ENCODE measurements at places on chromosomes 13 and 19.
A peak's percentile ranks its signal among the peaks of the same experiment; 100 is the strongest.

DNA sequence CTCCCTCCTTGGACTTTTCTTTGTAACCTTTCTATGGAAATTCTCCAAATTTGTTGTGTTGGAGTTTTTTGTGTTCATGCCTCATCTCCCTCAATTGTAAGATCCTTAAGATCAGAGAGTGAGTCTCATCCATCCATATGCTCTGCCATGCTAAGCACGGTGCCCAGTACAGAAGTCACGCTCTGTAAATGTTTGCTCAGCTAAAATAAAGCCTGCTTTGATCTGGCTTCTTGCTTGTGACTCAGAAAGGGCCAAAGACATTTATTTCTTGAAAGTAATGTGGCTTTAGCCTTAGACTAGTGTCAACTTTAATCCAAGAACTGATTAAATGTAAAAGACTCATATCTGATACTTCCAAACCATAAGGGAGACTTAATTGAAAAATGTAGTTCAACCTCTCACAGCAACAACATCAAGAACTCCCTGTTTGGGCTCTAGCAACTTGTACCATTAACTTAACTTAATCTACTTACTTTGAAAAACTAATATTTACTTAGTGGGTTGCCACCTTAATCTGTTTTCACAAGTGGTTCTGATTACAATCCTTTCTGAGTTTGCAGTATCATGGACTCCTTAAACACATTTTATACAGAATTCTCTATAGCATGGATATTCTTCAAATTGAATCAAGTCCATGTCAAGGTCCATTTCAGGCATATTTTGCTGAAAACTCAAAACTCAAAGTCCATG lies 100.2 kb downstream of the KL start:
- DNase-seq = no peak

GRCh38 chr13:34153428-34154180 lies 335.7 kb downstream of the RFC3 start:
- no peak for DNase-seq

DNA sequence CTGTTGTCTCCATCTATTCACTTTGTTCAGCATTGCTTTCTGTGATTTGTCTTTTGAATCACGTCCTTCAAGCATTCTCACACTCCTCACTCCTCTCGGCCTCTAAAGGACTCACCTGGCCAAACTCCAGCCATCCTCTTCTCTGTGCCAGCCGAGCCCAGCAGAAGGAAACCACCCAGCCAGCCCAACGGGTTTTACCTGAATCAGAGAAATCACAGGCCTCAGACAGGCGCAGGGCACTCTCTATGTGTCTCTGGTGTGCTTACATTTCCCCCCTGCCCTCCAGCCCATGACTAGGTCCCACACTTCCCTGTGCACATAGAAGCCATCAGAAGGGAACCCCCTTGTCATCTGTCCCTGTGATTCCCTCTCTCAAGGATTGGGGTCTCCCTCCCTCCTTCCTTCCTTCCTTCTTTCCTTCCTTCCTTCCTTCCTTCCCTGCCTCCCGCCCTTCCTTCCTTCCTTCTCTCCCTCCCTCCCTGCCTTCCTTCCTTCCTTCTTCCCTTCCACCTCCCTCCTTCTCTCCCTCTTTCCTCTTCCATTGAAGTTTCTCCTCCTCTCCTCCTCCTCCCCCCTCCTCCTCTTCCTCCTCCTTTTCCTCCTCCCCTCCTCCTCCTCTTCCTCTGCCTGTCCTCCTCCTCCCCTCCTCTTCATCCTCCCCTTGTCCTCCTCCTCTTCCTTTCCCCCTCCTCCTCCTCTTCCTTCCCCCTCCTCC lies 8.8 kb upstream of the ZNF541 start:
- DNase-seq = no peak

DNA sequence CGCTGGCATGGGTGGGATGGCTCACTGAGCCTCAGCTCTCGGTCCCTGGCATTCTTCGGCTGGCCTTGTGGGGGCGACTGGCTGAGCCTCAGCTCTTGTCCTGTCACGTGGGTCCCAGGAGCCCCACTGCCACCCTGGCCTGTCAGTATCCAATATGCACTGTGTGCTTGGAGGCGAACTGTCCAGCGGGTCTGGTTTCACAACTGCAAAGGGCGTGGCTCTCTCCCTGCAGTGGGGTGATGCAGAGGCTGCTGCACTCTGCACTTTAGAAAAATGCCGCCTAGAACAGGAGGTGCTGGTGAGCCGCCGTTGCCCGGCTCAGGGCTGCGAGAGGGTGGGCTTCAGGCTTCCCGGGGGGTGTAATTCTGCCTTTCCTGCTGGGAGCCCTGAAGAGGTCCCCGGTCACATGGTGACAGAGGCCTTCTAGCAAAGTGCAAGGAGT lies 17.0 kb upstream of the TMEM255B start:
- no peak for DNase-seq

DNA sequence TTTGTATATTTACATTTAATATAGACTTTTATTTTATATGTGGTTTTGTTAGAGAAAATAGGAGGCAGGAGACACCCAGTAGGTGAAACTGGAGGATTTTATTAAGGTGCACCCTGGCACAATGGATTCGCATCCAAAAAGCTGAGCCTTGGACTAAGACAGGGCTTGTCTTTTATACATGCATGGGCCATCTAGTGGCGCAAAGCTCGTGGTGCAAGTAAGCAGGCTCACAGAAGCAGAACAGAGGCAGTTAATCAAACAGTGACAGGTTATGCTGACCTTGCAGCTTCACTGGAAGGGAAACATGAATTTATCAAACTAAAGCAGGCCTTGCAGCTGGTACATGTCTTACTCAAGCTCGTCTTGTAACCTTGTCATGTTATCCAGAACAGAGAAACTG lies 58.8 kb upstream of the ZNF681 start:
- DNase-seq = no peak

GRCh38 chr19:38736036-38736412 lies 8.2 kb downstream of the CAPN12 start:
- DNase-seq = peak; percentile 37

DNA sequence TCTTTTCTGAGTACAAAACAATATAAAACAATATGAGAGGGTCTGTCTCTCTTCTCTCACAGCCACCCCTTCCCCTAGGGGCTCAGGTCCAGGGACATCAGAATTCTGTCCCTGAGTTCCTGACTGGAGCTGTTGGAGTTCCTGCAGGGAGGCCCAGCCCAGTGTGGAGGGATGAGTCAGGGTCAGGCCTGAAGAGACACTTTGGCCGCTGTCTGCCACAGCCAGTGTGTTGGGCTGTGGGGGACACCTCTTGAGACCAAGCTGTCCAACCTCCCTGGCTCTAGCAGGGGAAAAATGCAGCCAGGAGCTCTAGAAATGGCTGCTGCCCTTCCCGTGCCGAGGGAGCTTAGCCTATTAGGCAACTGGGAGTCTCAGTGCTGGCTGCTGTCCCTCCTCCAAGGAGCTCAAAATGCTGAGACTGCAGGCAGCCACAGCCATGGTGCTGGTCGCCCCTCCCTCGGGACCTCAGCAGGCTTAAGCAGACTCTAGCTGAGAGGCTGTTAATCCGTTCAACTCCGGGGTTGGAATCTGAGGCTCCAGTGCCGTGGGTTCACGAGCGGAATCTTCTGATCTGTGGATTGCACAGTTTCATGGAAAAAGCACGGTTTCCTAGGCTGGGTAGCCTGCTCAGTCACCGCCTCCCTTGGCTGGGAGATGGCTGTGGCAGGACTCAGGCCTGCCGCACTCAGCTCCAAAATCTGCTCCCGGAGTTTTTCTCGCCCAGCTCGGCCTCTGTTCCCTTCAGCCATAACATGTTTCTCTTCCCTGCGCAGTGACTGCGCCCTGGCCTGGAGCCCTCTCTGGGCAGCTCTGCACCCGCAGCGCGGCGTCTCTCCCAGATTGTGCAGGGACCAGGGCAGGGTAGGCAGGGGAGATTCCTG lies 3.8 kb upstream of the ZNF626 start:
- DNase-seq = no peak

GRCh38 chr13:39531646-39532045 lies 71.3 kb downstream of the LHFPL6 start:
- no peak for DNase-seq

GRCh38 chr19:35862528-35862927 lies 5.8 kb downstream of the KIRREL2 start:
- DNase-seq = no peak

DNA sequence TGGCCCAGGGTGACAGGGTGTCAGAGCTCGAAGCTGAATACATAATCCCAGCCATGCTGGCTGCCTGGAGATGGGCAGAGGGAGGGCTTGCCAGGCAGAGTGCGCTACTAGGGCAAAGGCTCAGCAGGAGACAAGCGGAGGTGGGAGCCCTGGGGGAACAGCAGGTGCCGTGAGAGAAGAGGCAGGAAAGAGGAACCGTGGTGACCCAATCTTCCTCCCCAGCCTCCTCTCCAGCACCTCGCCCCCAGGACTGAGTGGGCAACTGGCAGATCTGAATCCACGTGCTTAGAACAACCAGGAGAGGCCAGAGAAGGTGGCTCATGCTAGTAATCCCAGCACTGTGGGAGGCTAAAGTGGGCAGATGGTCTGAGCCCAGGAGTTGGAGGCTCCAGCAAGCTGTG lies 11.0 kb upstream of the CCL25 start:
- DNase-seq = no peak

GRCh38 chr19:6521718-6522646 lies 8.8 kb upstream of the TNFSF9 start:
- peak; percentile 46 for DNase-seq

DNA sequence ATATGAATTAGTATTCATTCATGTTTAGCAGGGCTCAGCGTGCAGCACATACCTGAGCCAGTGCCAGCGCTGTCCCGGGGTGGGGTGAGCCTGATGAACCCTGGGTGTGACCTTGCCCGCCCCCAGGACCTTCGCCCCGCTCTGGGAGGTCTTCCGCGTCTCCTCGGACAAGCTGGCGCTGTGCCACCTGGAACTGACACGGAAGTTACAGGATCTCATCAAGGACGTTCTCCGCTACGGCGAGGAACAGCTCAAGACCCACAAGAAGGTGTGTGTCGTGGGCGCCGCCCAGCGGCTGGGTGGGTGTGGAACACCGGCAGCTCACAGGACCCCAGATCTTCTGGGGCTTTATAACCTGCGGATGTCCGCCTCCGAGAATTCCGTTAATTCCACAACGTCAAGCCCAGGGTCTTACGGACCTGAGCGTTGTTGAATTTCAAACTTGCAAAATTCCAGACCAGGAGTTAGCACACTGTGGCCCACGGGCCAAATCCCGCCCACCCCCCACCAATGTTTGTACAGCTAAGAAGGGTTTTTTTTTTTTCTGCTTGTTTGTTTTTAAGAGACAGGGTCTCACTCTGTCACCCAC lies 15.4 kb downstream of the FCHO1 start:
- DNase-seq = no peak

DNA sequence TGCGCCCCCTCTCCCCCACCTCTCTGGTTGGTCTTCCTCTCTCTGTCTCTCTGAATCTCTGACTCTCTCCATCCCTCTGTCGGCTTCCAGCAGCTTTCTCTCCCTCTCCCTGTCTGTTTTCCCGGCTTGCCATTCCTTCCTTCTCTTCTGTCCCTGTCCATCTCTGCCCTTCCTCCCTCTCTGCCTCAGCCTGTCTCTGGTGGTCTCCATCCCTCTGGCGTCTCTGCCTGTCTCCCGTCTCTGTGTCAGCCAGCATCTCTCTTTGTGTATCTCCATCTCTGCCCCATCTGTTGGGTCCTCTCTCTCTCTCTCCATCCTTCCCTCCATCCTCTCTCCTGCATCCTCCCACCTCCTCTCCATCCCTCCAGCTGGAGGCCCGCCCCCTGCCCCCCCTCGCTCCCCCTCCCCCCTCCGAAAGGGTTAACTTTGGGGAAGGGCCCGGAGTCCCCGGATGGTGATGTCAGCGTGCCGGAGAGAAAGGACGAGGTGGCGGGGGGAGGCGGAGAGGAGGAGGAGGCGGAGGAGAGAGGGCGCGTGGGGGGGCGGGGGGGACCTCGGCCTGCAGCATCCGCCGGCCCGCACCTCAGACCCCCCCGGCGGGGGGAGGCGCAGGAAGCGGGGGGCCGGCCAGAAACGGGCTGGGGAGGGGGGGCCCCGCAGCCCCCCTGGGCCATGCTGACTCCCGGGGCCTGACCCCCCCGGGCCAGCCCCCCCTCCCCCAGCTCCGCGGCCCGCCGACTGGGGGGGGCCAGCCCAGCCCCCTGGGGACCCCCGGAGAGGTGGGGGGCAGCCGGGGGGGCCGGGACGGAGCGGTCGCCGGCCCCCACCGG lies at the start of gene BRSK1:
Gene BRSK1, plus strand, starts transcription at position 450 of the 830 bp plus-strand sequence. CDS start 446 bp downstream, outside the sequence.
- no peak for DNase-seq

DNA sequence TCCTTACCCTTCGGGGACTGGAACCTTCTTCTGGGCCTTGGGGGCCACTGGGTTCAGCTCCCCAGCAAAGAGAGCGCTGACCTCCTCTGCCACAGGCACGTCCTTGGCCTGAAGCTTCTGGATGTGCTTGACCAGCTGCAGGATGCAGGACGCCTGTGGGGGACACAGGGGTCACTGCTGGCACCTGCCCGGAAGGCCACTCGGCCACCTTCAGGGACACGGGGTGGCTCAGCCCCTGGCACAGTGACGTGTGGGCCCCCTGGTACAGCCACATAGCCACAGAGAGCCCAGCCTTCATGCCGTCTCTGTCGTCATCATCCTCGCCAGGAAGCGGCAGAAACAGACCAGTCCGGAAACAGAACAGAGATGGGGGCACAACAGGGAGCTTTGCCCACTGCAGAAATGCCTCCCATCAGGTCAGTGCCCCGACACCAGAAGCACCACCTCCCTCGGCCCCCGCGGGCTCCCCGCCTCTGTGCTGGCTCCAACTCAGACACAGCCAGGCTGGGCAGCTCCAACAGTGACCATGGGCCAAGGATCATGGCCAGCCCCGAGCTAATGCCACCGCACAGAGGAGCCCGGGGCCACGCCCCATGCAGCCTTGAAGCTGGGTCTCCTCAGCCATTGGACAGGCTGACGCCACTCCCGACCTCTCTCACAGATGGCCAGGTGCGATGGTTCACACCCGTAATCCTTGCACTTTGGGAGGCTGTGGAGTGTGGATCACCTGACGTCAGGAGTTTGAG lies 20.7 kb downstream of the IZUMO4 start:
- no peak for DNase-seq

DNA sequence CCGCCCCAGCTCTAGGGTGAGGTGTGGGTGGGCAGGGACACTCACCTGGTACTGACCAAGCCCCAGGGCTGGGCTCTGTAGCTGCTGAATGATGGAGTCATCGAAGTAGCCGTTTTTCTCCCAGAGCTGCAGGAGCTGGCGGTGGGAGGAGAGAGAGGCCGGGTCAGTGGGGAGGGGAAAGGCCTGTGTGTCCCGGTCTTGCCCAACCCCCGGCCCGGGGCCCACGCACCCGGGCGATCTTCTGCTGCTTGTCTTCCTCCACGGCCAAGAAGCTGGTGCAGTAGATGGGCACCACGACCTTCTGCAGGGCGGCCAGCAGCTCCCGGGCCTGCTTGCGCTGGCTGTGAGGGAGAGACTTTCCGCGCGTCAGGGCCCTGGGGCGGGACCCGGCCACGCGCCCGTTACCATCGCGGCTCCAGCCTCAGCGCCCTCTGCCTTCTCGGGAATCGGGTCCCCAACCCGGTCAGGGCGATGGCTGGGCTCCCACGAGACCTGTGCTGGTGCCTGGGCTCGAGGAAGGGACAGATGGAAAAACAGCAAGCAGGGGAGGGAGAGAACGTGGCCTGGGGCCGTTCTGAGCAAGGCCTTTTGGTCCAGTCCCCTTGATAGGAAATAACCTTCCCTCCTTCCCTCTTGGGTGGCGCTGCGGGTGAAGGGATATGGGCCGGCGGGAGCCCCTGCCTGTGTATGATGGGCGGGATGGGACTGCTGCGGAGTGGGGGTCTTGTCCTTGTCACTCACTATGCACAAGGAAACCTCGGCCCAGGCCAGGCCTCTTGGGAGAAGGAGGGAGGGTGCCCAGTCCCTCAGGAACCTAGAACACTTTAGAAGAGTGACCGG lies 11.5 kb downstream of the CHERP start:
- DNase-seq = no peak

- no peak for DNase-seq
Observed at GRCh38 chr13:21967871-21968270, 297.0 kb downstream of the FGF9 start.

Measured in stimulated activated CD8-positive, alpha-beta memory T cell treated with anti-CD3 and anti-CD28 coated beads, Interleukin-4, amount 100 ng/mL, for 1 hour (primary cell).